ENCODE measurements at places on chromosomes 5 and 9.

GRCh38 chr9:16683326-16683725, 187.1 kb downstream of the BNC2 start:
- no peak for DNase-seq

GRCh38 chr9:104836767-104837166, 72.8 kb downstream of the NIPSNAP3B start:
- no peak for DNase-seq

DNA sequence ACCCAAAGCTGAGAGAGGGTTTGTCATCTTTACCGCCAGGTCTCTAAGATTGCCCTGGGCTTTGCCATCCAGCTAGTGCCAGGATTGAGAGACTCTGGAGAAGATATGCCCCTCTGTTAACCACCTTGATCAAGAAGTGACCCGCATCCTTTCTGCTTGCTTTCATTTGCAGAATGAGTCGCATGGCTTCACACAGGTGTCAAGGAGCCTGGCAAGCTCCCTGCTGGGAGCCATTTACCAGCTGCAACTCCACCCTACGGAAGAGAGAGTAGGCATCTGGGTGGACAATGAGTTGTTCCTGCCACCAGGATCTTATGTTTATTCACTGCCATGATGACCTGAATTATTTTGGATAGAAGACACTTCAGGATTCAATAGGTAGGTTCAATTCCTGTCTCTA, 43.0 kb downstream of the HSD17B3 start:
- DNase-seq = no peak

DNA sequence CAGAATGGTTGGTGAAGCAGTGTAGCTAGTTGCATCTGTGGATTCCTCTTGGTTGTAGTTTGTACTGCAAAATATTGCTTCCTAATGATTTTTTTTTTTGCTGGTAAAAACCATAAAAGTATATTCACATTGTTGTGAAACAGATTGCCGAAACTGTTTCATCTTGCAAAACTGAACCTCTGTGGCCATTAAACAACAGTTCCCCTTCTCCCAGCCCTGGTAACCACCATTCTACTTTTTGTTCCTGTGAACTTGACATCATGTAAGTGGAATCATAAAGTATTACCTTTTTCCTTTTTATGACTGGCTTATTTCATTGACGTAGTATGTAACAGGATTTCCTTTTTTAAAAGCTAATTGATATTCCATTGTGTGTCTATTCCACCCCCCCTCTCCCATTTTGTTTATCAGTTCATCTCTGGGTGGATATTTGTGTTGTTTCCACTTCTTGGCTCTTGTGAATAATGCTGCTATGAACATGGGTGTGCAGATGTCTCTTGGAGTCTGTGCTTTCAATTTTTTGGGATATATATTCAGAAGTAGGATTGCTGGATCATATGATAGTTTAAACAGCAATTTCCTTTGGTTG, 11.8 kb downstream of the SUB1 start:
- DNase-seq = no peak

GRCh38 chr5:168658394-168658793, 79.2 kb upstream of the PANK3 start:
- DNase-seq = no peak

DNA sequence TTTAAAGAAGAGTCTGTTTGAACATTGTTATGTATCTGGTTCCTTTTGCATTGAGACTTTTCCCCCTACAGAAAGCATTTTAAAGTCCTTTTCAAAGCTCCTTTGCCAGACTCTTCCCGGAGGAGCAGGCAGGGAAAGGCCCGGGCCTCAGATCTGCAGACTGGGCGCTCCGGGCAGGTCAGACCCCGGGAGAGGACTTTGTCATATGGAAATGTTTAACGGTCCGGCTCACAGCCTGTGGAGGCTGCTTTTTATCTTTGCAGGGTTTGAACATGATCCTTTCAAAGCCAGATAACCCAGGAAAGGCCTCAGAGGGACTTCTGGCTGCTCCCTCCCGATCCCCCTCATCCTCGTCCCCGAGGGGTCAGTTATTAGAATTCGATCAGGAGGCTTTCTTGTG, 82.1 kb upstream of the IRX2 start:
- DNase-seq = no peak

DNA sequence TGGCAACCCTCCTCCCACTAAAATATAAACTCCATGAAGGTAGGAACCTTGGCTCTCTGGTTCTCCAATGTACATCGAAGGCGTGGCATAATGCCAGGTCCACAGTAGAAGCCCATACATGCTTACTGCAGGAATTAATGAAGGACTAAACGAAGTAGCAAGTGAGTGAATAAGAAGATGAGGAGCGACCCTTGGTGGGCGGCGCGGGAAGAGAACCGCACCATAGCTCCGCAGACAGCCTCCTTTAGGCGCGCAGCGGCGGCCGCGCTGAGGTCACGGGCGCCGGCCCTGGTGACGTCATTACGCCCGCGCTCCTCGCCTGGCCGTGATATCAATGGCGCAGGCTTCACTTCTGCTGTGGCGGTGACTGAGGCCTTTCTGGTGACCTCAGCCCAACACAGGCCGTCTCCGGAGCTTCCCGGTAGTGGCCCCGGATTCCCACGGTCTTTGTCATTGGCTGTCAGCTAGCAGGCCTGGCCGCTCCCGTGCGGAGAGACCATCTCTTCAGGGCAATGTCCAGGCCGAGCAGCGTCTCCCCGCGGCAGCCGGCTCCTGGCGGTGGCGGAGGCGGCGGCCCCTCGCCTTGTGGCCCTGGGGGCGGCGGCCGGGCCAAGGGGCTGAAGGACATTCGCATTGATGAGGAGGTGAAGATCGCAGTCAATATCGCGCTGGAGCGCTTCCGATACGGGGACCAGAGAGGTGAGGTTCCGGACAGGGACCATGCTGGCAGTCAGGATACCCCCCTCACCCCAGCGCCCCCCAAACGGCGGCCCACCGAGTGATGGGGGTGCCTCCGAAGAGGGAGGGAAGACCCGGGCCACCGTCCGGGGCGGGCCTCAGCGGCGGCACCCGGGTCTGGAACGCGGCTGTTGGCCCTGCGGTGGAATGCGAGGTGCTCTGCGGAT, at the start of gene YTHDC2:
TSS of gene YTHDC2 (plus strand) at position 311 of the 905 bp plus-strand sequence. CDS start at position 513, 202 bp downstream.
- peak; percentile 93 for DNase-seq

GRCh38 chr5:160923411-160923810, 71.4 kb upstream of the ATP10B start:
- DNase-seq = no peak

- DNase-seq = peak; percentile 77
These were observed 9.4 kb downstream of the GADD45G start for GRCh38 chr9:89613912-89614892.

DNA sequence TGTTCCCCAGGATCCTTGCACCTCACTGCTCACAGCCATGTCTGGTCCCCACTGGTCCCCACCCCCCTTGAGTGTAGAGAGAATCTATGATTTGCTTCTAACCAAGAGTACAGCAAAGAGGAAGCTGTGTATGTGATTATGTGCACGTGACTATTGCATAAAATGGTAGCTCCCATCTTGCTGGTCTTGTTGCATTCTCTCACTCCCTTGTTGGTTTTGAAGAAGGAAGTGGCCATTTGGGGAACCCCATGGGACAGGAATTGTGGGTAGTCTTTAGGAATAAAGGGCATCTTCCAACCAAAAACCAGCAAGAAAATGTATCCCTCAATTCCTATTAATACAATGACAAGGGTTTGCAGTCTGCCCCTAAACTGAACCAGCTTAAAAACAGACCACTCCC, 5.2 kb upstream of the FCN2 start:
- DNase-seq = no peak

DNA sequence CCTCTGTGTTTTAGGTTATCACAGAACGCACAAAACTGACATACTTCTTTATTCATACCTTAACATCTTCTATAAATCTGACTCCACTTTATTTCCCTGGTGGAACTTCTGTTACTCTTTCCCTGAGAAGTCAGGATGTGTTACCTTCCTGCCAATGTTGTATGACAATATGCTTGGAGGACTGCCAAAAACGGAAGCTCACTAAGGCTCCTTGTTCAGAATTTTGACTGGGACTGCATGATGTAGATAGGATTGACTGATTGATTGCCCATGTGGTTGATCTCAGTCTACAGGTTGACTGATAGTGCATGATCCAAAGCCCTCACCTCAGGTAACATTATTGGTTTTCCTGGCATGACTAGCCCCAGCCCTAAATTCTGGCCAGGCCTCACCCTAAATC, 319.4 kb downstream of the TLR4 start:
- no peak for DNase-seq

DNA sequence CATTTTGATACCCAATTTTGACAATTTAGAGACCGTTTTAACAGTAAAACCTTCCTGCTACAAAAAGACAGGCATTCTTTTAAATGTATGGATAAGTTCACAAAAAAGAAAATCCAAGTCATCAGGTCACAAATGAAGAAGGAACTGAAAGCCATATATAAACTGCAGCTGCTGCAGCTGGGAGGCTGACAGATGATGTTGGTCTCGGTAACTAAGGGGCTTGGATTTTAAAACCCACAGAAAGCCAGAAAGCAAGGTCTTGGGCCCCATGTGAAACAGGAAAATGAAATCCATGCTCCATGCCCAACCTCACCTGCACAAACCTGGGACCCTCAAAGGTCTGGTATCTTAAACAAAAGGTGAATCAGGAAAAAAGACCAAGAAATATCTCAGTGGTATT, 15.7 kb upstream of the C5orf34 start:
- DNase-seq = no peak

GRCh38 chr5:132704875-132705274, 31.1 kb downstream of the IL4 start:
- no peak for DNase-seq

DNA sequence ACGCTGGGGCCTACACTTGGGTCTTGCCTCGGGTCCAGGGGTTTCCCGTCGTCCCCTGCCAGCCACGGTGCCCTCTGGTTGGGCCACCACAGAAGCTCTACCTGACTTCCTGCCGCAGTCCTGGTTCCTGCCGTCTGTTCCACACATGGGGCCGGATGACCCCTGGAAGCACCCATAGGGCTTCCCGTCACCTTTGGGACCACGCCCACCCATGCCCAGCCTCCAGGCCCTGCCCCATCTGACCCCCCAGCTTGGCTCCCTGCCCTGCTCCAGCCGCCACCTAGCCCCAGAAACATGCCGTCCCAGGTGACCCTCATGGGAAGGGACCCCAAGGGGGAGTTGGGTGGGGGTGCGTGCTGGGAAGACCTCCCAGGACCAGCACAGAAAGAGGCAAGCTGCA, 13.7 kb downstream of the MRPL36 start:
- DNase-seq = no peak

DNA sequence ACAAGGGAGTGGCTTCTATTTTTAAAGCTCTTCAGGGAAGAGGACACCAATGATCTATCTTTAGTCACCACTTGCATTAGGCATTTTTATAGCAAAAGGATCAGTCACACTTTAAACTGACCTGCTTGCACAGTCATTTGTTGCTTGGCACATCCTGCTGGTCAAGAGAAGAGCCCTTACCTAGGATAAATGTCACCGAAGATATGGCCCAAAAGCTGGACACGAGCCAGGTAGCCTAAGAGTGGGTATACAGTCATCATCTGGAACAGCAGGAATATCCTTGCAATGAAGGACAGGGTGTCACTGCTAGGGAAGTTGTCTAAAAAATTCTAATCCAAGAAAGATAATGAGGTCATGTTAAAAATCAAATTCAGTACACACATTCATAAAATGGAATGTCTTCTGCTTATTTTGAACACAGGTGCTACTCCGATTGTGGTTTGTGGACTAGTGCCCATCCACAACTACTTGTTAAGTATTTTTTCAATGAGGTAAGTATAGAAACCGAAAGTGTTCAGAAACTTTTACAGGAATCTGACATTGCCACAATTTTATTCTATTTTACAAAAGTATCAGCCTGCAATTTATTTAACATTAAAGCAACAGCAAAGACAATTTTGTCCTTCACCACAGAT, 78.4 kb downstream of the SLC38A9 start:
- DNase-seq = no peak

DNA sequence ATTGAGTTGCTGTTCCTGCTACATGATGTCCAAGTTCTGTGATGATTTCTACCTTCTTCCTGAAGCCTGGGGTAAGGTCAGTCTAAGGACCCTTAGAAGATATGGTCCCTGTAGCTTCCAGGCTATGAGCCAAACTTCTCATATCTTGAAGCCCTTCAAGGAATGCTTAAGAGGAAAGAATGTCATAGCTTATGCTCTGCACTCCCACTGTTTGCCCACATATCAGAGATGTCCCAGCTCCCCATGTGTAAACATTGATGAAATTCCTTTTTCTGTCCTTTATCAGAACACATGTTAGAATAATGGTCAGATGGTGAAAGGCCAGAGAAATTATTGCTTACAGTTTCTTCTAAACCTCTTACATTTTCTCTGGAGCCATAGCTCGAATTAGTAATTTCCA, 41.4 kb upstream of the RUSC2 start:
- no peak for DNase-seq

DNA sequence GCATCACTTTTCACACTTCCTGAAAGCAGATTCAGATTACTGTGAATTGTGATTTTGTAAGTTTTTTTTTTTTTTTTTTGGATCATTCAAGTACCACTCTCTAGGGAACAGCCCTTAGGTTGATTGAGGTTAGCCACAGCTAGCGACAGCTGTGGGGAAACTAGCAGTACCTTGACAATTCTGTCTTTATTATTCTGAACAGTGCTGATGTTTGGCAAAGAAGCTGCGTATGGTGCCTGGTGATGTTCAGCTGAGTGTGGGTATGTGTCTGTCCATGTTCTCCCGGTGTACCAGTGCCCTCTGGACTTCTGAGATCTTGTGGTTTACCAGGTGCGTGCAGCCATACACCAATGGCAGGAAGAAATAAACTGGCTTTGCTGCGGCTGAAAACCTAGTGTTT, 117.3 kb upstream of the PLPPR1 start:
- DNase-seq = no peak

- DNase-seq = no peak
These were observed 36.6 kb downstream of the RNF38 start for GRCh38 chr9:36363448-36363847.

- peak; percentile 12 for DNase-seq
These were observed 26.3 kb downstream of the NR3C1 start for GRCh38 chr5:143376911-143377813.

- no peak for DNase-seq
These were observed 577.9 kb downstream of the ISL1 start for GRCh38 chr5:51961154-51961562.

GRCh38 chr5:168193493-168194250, 97.8 kb upstream of the WWC1 start:
- no peak for DNase-seq

DNA sequence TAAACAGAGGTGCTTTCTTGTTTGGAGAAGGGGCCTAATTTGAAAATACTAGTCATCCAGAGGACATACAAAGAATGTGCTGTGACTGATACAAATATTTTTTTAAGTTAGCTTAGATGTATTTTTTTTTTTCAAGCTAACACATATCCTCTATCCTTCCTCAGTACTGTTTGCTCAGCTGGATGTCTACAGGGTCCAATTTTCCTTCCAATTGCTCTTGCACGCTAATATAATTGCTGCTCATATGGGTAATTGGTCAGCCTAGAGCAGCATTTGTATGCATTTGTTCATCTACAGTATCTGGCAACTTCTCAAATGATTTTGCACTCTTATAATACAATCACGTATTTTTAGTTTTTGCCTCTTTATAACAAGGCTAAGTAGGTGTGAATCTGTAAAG, 84.7 kb downstream of the ZDHHC21 start:
- DNase-seq = no peak

GRCh38 chr9:110640736-110641135, 27.9 kb upstream of the MUSK start:
- no peak for DNase-seq

GRCh38 chr9:108012886-108013665, 523.5 kb upstream of the KLF4 start:
- DNase-seq = no peak
